ENCODE measurements at places on chromosomes 2 and 18.

GRCh38 chr2:174153757-174154680, 94.3 kb downstream of the OLA1 start:
- DNase-seq, result no peak

- no peak for DNase-seq
Measured at GRCh38 chr18:70047931-70048603, 100.4 kb upstream of the CD226 start.

GRCh38 chr2:157572725-157573124, 55.9 kb downstream of the ACVR1C start:
- no peak for DNase-seq

- DNase-seq, result no peak
Measured at GRCh38 chr2:234032279-234032856, 18.1 kb upstream of the SPP2 start.

GRCh38 chr18:67092141-67092540, 424.4 kb downstream of the DSEL start:
- DNase-seq, result no peak

DNA sequence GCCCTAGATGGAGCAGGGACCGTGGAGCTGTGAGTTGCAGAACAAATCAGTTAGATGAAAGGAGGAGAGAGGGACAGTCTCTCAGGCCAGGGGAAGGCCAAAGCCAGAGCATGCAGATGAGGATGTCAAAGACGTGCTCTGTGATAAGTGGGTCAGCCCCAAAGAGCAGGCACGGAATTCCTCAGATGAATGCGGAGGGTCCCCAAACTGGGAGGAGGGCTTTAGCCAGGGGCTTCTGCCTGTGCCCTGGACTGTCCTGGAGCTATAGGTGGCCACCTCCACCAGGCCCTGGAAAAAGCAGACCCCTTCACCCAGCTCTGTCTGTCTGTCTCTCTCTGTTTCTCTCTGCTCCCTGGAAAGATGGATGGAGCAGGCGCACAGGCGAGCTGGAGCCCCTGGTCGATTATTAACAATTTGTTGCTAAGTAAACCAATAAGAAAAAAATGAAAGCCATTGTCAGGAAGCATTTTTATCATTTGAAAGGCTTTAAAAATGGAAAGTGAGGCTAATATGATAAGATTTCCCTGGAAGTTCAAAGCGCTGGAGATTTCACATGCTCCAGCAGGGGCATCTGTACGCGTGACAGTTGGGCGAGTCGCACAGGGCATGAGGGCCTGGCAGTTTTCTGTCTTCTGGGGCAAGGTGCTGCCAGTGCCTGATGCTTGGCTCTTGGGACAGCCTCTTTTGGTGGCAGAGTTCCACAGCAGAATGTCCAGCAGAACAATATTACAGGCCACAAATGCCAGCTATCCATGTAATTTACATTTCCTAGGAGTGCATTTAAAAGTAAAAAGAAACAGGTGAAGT, 241.0 kb downstream of the GLI2 start:
- no peak for DNase-seq

GRCh38 chr2:26809211-26809610, 23.4 kb downstream of the CENPA start:
- no peak for DNase-seq

DNA sequence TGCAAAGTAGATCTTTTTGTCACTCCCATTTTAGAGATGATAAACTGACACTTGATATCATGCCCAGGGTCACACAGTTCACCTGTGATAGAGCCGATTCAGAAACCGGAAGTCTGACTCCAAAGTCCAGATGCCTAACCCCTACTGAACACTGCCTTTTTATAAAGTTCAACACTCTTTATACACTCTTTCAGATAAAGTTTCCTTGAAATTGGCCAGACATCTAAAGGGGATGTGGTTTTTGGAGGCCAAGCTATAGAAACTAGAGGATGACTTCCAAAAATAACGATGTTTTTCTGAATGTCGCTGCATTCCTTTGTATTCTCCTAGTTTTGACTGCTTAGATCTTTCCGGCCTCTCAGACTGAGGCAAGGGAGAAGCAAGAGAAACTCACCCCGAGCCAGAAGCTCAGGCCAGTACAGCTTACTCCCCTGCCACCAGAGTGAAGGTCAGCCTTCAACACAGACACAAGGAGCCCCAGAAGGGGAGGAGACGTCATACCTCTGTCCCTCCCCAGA, 61.8 kb downstream of the NRP2 start:
- no peak for DNase-seq

DNA sequence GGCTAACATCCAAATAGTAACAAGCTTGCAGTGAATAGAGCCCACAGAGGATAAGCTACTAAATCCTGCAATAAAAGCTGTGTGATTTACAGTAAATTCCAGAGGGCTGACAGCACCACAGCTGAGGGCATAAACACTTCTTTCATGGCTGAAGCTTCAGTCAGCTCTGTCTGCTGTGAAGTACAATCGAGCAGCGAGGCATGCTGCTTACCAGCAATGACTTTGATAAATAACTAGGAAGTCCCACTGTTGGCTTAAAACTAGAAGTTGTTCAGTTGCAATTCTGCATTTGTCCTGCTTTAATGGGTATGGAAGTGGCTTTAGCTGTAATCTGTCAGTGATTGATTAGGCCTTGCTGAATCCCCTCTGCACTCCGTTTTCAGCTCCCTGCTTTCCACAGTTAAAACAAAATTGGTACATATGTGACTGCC, 65.2 kb upstream of the FIGN start:
- DNase-seq, result no peak

- peak; percentile 58 for DNase-seq
Measured at GRCh38 chr18:50879302-50880118, 592 bp downstream of the ME2 start.

DNA sequence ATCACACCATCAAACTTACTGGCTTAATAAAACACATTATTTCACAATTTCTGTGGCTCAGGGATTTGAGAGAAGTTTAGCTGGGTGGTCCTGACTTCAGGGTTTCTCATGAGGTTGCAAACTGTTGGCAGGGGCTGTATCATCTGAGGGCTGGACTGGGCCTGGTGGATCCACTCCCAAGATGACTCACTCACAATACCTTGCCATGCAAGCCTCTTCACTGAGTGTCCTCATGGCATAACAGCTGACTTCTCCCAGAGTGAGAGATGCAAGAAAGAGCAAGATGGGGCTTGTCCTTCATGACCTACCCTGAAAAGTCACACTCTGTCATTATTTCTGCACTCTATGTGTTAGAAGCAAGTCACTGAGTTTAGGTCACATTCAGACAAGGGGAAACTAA, 73.8 kb downstream of the AQP4 start:
- no peak for DNase-seq

DNA sequence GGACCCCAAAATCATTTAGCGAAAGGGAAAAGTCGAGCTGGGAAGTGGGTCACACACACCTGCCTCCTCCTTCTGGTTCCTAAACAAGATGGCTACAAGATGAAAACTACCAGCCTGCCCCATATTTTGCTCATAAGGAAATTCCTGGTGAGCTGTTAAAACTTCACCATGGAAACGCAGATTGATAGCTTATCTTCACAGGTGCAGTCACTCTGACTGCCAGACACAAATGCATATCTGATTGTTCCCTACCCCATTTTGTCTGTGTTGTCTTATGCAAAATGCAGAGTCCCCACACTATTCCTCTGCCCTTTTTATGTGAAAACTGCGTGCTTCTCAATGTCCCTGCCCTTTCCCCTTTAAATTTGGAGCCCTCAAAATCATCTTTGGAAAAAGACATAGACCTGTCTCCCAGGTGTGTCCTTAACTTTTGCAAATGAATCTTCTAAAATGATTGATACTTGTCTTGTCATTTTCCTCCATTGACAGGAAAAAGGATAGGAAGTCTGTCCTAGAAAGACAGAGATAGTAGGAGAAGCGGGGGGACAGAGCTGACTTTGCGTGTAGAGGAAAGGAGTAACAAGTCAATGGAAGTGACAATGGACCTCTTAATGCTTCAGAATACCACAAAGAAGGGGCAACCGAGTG, 38.9 kb upstream of the THOC1 start:
- no peak for DNase-seq

GRCh38 chr2:224532931-224533330, 52.2 kb downstream of the CUL3 start:
- DNase-seq, result no peak

DNA sequence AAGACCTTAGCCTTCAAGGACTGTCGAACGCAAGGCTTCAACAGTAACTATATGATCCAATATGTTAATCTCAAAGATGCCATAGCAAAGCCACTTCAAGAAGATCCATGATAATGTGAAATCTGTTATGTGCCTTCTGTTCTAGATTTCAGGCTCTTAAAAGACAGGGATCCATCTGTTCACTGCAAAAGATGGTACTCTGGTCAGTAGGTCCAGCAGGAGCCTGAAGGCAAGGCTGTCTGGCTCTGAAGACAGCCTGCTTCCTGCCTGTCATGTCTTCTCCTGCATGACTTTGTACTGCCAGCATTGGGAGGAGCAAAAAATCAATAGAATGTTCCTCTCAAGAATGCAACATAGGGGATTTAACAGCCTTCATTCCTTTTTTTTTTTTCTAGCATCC, 270.8 kb upstream of the PARD3B start:
- DNase-seq, result no peak

DNA sequence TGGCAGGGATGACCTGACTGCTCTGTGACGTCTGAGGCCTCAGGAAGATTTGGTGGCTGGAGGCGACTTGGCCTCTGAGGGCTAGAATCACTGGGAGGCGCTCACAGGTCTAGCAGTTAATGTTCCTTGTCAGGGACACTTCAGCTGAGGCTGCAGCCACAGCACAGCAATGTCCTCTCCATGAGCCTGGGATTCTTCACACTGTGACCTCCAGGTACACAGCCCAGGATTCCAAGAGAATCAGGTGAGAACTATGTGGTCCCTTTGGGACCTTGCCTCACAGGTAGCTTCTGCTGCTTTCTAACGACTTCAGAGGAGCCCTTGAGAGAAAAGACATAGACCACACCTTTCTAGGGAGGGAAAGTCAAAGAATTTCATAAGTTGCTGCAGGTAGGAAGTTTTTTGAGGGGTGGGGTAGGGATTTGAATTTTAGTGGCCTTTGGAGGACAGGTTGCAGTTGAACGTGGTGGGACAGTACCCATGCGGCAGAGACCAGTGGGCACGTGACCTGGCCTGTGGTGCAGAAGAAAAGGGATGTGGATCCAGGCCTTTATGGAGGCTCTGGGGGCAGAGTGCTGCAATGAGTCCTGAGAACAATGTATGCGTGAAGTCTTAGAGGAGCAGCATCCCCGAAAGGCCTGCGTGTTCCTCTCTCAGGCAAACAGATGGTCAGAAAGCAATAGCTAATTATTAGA, 86.2 kb downstream of the LYPD1 start:
- no peak for DNase-seq

- DNase-seq, result peak; percentile 94
Measured at GRCh38 chr2:216765761-216766262, 70.5 kb upstream of the IGFBP5 start.

GRCh38 chr2:127565261-127566138, 30.0 kb downstream of the MYO7B start:
- DNase-seq, result no peak

DNA sequence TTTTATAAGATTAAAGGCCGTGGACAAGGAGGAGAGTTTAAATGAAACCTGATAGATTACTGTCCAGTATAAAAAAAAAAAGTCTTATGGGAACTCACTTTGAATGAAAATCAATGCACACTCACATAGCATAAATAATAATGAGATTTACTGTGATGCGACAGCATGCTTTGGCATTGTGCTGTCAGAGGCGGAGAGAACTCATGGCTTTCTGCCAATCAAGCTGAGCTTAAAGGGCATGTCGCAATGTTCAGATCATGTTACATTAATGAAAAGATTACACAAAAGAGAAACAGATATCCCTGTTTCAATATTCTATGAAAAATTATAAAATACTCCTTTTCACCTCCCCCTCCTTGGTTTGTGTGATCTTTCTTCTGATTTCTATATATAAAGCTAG, 310.8 kb downstream of the ERBB4 start:
- DNase-seq, result peak; percentile 88

DNA sequence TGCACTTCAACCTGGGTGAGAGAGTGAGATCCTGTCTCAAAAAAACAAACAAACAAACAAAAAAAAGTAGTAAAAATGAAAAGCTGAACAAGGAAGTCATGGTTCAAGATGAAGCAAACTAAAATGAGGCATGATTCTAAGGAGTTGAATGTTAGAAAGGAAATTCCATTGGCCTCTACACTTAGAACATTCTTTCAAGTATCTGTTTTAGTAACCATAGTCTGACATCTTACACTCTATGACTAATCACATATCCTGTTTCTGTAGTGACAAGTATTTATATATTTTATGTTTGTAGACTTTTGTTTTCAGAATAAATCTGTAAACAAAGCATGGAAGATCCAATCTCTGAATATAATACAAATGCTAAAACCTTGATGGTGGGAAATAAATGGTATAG, 164.1 kb downstream of the KIAA1328 start:
- no peak for DNase-seq

DNA sequence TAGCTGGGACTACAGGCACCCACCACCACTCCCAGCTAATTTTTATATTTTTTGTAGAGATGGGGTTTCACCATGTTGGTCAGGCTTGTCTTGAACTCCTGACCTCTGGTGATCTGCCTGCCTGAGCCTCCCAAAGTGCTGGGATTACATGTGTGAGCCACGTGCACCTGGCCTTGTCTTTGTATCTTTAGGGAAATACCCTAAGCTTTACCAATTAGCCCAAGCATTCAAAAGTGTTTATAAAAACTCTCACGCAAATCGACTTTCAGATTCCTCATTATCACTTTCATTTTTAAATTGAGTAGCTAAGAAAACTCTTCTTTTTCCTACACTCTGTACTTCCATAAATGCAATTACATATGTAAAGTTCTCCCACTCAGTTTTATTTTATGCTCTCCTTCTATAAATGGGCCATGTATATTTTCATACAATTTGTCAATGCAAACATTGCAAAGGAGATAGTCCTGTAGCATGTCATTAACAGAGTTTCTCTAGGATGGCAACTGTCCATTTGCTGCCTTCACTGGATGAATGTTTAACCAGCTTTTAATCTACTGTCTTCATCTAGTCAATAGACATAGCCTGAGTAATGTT, 326.2 kb upstream of the LRATD1 start:
- no peak for DNase-seq

DNA sequence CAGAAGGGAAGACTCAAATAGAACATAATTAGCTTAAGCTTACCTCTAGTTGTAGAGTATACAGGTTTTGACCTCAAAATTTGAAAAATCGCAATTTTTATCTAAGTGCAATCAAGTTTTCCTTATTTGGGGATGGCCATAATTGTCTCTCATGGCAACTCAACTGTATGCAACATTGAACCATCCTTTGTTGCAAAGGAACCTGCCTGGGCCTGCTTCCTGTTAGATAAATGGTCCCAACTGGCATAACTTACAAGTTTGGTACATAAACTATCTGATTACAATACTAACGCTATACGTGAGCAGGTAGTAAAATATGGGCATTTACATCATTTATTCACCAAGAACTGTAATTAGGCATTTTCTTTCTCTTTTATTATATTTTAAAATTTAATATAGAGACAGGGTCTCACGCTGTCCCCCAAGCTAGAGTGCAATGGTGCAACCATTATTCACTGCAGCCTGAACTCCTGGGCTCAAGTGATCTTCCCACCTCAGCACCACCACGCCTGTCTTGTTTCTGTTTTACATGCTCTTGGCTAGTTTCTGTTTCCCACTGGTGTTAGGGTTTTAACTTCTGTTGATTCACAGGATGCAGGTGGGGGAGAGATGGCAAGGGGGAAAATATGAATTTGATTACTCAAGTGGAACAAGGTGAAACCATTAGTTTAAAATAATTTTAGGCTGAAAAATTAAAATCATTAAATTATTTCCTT, 55.3 kb upstream of the B3GNT2 start:
- no peak for DNase-seq

- DNase-seq, result no peak
Measured at GRCh38 chr2:120224256-120224655, 1.1 kb upstream of the TMEM185B start.

GRCh38 chr18:6719098-6719846, 10.2 kb upstream of the ARHGAP28 start:
- no peak for DNase-seq

GRCh38 chr2:43131051-43131889, 95.1 kb downstream of the ZFP36L2 start:
- DNase-seq, result no peak

All from NCI-H1105 treated with DMSO at 0.1 percent for 48 hours (cell line).